ENCODE measurements at places on chromosomes 1 and 21.

DNA sequence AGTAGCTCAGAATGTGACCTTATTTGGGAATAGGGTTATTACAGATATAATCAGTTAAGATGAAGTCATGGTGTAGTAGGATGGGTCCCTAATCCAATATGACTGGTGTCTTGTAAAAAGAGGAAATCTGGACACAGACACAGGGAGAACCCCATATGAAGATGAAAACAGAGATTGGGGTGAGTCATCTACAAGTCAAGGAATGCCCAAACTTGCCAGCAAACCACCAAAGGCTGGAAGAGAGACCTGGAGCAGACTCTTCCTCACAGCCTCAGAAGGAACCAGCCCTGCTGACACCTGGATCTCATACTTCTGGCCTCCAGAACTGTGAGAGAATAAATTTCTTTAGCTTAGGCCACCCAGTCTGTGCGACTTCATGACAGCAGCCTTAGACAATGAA, 29.9 kb downstream of the KRTAP19-8 start:
- DNase-seq: no peak

DNA sequence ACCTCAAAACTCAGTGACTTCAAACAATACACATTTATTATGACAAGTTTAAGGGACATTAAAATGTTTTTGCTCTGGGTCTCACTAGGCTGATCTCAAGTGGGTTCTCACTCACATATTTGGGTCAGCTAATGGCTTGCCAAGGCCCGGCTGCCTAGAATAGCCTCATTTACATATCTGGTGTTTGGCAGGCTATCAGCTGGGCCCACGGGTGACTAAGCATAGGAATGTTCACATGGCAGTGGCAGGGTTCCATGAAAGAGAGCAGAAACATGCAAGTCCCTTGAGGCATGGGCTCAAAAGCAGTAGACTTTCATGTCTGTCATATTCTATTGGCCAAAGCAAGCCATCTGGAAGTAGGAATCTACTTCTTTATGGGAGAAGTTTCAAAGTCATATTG, 492.6 kb downstream of the KCNT2 start:
- DNase-seq: no peak

DNA sequence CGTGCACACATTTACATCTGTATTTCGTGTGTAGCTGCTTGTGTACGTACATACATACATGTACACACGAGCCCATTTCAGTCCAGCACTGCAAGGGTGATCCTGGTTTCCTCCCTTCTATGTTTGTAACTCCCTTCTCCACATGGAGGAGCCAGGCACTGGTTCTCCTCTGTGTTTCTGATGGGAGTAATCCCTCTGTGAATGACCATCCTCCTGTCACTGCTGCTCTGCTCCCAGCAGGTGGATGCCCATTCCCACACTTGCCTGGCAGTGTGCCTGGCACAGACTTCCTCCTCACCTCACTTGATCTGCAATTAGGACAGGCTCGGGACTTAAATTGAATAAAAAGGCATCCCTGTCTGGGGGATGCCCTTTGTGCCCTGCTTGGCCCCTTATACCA, 37.1 kb downstream of the TRAPPC10 start:
- DNase-seq: no peak

DNA sequence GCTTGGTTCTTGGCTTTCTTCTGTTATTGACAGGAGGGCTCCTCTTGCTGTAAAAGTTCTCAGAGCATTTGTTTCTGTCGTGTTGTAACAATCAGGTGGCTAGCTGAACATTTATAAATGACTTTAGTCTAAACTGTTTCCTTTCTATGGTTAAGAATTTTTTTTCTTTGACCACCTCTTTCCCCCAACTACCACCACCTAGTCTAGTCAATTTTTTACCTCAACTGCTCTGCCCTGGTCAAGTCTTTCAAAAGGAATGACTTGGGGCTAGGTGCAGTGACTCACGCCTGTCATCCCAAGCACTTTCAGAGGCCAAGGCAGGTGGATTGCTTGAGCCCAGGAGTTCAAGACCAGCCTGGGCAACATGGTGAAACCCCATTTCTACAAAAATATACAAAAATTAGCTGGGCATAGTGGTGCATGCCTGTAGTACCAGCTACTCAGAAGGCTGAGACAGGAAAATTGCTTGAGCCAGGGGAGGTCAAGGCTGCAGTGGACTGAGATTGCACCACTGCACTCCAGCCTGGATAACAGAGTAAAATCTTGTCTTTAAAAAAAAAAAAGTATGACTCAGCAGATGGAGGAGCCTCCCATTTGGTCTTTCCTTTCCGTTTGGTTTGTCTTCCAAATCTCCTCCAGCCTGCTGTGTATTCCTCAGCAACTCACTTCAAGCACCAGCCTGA, 40.7 kb downstream of the MAP3K21 start:
- DNase-seq: no peak

DNA sequence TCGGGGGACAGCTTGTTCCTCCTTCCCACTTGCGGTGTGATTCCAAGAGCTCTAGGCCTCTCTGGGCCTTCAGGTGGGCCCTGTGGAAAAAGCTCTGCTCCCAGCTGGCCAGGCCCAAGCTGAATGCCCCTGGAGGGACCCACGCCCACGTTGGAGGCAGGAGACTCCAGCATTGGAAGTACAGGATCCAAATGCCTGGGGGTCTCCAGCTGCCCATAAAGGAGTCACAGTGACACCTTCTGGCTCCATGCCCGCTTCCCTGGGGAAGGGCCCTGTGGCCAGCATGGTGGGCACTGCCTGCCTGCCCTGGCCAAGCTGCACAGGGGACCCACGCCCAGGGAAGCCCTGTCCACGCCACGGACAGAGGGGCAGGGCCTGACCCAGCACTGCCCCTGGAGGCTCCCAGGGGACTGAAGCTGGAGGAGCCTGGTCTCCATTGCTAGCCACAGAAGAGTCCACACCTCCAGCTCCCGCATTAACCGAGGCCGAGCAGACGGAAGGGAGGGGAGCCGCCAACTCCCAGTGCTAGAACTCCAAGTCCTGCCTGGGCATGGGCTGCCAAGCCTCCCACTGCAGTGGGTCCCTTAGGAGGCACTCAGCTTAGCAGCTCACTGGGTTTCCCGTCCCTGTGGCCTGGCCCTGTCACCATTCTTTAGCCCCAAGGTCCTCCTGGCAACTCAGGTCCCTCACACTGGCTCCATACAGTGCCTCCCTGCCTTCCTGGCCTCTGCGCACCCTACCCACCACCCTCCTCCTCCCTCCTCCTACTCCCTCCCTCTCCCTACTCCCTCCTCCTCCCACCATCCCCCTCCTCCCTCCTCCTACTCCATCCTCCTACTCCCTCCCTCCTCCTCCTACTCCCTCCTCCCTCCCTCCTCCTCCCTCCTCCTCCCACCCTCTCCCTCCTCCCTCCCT, 41.9 kb downstream of the WNT9A start:
- DNase-seq: no peak

GRCh38 chr21:42117967-42118780, 47.1 kb downstream of the UMODL1 start:
- DNase-seq: no peak

DNA sequence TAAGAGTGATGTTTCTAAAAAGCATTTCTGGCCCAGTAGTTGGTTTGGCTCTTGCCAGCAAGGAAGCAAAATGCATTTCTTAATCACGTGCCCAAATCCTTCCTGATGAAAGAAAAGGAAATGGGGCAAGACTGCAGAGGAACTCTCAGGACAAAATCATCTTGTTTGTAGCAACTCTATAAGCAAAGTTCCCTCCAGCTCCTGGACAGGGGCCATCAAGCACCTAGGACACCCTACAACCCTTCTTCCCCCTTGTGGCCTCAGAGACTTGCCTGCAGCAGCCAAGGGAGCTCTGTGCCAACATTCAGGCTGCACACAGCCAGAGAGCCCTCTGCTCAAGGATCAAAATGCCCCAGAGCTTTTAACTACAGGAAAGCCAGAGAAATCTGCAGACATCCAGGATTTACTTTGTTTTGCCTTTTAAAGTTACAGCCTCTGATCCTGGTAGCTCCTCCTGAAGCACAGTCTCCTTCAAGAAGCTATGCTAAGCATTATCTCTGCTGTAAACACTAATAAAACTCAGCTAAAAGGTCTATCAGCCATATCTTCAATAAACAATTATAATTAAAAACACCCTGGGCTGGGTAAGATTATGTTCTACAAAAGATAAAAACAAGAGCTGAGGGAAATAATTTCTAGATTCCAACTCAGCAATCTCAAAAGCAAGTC, 105.0 kb downstream of the KIAA0319L start:
- no peak for DNase-seq

GRCh38 chr1:197632005-197632404, 143.3 kb downstream of the DENND1B start:
- no peak for DNase-seq

GRCh38 chr21:16891821-16892220, 621.0 kb upstream of the CXADR start:
- DNase-seq: no peak

DNA sequence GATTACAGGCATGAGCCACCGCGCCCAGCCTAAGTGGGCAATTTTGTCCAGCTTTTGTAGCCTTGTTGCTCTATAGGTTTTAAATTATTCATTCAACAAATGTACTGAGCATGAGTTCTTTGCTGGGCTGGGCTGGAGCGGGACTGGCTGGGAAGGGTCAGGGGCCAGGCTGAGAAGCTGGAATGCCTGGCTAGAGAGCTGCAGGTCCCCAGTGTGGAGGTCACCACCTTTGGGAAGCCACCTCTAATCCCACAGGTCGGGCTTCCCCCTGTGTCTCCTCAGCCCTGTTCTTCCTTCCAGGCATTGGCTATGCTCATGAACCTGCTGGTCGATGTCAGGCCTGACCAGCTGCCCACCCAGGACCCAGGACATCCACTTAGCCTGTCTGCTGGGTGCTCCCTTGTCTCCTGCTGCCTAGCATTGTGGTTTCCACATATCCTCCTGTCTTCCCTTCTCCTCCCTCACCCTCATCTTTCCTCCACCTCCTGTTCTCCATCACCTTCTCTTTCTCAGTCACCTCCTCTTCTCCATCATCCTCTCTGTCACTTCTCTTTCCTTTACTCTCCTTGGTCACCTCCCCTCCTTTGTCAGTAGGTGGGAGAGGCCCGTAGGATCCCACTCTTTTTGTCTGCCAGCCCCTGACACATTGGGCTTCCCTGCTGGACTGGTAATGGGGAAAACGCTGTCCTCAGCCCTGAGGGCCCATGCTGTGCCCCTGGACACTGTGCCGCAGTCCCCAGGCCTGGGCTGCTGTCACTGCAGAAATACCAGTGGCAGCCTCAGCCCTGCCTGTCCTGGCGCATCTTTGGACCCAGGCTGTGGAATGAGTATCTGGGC, 23.8 kb downstream of the SERINC2 start:
- DNase-seq: no peak

DNA sequence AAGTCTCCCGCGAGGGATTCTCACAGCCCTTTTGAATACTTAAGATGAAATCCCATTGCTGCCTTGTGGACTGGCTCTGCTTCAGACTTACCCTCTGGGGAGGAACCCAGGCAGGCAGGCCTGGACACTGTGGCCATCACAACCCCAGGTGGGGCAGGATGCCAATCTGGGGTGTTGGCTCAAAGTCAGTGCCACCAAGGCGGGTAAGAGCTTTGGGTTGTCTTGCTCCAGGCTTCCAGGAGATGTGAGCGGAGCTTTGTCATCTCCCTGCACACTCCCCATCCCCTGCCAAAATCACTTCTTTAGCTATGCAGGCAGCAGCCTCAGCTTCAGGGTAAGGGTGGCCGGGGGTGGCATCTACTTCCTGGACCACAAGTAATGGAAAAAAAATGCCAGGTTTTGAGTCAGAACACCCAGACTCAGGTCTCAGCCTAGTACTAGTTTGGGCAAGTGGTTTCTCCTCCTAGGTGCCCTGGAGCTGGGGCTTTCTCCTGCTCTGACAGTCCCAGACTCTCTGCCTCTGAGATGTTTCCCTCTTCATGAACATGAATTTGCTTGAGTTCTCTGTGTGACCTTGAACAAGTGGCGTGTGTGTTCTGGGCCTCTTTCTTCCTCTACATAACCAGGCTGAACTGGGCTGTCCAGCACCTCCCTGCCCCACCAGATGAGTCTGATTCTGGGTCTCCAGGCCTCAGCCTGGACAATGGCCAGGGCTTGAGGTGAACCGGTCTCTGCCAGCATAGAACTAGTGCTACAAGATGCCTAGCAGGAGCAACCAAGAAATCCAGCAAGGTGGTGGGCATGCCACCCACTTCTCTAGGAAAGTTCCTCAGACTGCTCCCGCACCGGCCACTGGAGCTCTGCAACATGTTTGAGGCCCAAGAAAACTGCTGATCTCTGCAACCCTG, 65.4 kb downstream of the VWA5B1 start:
- DNase-seq: no peak

DNA sequence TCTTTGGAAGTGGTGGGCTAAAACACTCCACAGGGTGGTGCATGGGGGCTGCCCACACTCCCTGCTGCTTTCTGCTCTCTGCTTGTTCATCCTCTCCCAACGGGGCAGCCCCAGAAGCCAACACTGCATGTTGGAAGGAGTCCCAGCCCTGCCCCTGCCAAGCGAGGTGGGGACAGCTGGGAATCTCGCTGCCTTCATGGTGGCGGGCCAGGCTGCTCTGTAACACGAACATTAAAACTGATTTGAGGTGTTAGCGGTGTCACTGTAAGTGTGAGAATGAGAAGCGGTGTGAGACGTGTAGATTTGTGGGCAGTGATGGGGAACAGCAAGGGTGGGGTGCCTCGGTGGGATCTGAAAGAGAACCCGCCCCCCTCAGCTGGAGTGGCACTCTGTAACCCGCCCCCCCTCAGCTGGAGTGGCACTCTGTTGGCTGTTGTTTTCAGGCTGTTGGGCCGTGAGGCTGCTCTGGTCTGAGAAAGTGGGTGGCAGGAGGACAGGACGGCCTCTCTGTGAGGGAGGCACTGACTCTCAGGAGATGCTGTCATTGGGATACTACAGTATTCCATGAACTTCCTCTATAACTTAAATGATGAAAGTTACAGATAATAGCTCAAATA, 80.9 kb downstream of the PCBP3 start:
- DNase-seq: no peak

DNA sequence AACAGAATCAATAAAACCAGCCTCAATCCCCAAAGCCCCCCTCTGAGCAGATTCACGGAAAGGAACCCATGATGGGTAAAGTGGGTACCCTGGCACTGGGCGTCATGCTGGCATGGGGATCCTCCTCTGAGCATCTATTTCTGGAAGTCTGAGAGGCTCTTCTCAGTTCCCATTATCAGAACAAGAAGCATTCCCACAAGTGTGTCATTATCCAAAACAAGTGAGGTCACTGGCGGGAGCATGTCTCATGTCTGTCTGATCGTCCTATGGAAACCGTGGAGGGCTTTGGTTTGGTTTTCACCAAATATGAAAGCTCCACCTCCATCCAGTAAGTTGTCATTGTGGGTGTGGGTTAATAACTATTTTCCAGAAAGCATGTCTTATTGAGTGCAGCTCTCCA, 70.7 kb downstream of the PGM1 start:
- DNase-seq: no peak

DNA sequence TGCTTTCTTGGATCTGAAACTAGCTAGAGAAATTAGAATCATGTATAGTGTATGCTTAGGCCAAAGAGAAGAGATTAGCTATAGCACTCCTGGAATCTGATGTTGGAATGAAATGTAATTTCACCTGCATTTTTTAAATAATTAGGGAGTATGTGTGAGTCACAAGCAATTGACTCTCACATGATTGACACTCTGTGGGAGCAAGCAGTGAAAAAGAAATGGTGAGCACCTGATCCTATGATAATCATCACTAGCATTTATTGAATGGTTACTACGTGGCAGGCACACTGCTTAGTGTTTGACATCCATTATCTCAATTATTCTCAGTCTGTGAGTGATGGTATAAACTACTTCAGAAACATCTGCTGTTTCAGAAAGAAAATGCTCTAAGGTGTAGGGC, 176.6 kb downstream of the NRIP1 start:
- DNase-seq: no peak
